CD4-positive, CD25-positive, alpha-beta regulatory T cell (primary cell): ENCODE measurements at places on chromosomes 11 and 22. TPM values are rescaled to one million over a fixed set of nuclear protein-coding genes. Genes with fewer than 3 reads are reported as not detected.

GRCh38 chr11:65424205-65425104 lies 1.9 kb downstream of the NEAT1 start:
- peak; percentile 73 for DNase-seq

- no peak for DNase-seq
Observed at GRCh38 chr11:123062892-123063825, 1.2 kb upstream of the HSPA8 start.

CD6 gene
- 122 TPM for polyA plus RNA-seq

GRCh38 chr11:108698844-108699642 lies 34.2 kb downstream of the DDX10 start:
- DNase-seq: no peak

GRCh38 chr11:93444617-93445073 lies 98.5 kb downstream of the SMCO4 start:
- no peak for DNase-seq

GRCh38 chr11:14971865-14972580 lies at the start of gene CALCA:
Gene CALCA, minus strand, starts transcription at chr11:14972351. Its CDS starts 1,159 bp downstream, at chr11:14971192.
- DNase-seq: no peak

GRCh38 chr11:119666463-119667131 lies 62.4 kb downstream of the NECTIN1 start:
- peak; percentile 17 for DNase-seq

DNA sequence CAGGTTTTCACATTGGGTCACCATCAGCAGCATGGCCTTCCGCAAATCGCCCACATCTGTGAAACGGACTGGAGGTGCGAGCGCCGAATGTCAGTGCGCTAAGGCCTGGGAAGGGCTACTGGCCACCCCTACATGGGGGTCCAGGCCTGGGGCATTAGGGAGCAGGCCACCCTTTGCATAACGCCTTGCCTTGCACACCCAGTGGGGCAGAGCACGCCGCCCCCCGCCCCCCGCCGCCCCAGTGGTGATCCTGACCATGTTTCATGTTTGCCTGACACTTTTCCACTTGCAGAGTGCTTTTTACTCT lies 2.6 kb downstream of the GRK2 start:
- no peak for DNase-seq

DNA sequence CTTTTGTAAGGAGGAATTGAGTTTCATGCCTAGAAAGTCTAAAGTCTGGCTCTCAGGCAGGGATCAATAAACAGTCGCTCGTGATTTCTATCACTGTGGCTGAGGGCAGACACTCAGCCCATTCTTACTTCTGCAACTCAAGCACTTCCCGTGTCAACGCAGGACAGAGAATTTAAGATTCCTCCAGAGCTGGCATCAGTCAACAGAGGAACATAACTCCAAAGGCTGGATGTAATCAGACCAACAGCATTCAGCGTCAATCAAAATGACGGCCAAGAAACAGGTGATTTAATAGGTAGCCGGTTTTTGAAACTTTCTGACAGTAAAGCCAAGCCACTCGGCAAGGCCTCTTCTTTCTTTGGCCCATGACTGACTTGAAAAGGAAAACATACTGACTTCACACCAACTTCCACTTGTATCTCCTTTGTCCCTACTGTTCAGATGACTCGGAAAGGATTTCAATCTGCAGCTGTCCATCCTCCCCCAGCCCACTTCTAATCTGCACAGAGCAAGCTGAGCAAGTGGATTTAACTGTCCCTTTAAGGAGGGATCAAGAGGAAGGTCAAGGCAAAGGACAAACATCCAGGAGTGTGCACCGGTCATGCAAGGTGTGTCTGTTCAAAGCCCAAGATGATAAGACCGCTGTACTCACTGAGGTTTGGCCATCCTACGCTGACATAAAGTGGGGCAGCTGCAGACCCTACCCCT lies 9.5 kb downstream of the VPS37C start:
- DNase-seq: no peak

PGA4 gene
- polyA plus RNA-seq: not detected

GRCh38 chr22:38299770-38300102 lies 17.5 kb downstream of the CSNK1E start:
- no peak for DNase-seq

- DNase-seq: peak; percentile 10
Observed at GRCh38 chr11:83816572-83817187, 530.5 kb upstream of the CCDC90B start.

- DNase-seq: peak; percentile 20
Observed at GRCh38 chr11:111512296-111513239, at the start of gene BTG4. Gene BTG4, minus strand, starts transcription at chr11:111512386. Its CDS starts 13,610 bp downstream, at chr11:111498776.

JAML gene
- 178 TPM for polyA plus RNA-seq

- peak; percentile 76 for DNase-seq
Observed at GRCh38 chr11:3614742-3615171, 27.0 kb downstream of the ART5 start.
